Activated CD8-positive, alpha-beta memory T cell treated with anti-CD3 and anti-CD28 coated beads for 1 hour (primary cell): ENCODE measurements at places on chromosomes 11 and 22.

DNA sequence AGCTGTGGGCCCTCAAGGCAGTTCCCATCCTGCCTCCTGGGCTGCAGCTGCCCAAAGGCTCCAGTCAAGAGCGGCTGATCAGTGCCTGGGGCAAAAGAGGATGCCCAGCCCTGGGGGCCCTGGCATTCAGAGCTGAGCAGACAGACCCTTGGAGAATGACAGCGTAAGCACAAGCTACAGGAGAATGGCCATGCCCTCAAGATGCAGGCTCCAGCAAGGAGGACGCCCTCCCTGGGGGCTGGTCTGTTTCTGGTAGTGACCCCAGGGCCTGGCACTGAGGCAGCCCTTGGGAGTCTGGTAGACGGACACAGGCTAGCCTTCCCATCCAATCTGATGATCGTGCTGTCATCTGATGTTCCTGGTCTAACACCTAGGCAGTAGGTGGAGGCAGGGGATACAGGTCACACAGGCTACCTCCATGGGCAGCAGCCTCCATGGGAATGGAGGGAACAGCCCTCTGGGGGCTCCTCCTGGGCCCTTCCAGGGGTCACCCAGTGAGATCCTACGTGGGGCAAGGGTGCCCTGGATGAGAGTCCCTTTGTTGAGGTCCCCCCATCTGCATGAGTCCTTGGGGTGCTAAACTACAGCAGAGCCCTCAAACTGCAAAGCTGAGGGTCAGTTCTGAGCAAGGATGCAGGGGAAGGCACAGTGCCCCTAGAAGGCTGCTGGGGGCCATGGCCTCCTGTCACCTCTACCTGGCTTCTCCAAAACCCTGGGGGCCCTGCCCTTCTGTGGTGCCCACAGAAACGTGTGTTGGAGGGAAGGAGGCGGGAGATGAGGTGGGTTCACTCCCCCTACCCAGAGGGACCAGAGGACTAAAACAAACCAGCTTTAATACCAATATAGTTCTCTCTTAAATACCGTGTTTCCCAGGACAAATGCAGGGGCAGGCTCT lies 10.2 kb upstream of the SF1 start:
- DNase-seq = no peak

DNA sequence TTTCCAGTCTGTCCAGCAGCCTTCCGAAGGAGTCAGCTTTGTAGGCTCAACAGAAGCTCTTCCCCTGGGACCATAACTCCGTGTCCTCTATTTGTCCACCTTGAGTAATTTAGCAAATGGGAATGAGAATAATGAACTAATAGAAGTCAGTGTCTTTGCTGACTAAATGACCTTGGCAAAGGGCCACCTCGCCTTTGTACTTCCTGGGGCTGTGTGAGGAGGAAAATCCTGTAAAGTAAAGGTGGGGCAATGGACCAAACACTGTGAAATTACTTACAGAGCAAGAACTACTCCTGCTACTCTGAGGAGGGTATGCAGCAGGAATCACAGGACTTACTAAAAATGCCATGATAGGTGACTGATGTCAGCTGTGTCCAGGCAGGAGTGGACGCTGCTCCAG lies 36.2 kb upstream of the CSNK2A3 start:
- DNase-seq = no peak

- DNase-seq = no peak
These were observed 56.9 kb upstream of the PRSS23 start for GRCh38 chr11:86743223-86744118.

DNA sequence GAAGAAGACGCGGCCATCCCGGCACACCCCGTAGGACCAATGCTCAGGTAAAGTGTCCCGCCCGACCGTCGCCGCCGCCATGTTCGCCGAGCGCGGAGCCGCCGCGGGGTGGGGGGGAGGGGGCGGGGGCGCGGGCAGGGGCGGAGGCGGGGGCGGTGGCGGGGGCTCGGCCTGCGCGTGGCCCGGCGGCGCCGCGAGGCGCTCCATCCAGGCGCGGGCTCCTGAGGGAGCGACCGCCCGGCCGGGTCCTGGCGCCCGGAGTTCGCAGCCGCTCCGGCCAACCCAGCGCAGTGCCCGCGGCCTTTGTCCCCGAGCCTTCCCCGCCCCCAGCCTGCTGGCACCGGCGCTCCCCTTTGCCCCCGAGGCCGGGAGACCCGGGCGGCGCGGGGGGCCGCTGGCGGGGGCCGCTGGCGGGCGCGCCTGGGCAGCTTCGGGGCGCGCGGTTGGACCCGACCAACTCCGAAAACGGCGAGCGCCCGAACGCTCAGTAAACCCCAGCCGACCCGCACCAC lies at the start of gene PLEKHA7:
PLEKHA7 (minus strand) TSS at position 94 of the 512 bp plus-strand sequence; CDS start at position 81, 13 bp downstream.
- no peak for DNase-seq

DNA sequence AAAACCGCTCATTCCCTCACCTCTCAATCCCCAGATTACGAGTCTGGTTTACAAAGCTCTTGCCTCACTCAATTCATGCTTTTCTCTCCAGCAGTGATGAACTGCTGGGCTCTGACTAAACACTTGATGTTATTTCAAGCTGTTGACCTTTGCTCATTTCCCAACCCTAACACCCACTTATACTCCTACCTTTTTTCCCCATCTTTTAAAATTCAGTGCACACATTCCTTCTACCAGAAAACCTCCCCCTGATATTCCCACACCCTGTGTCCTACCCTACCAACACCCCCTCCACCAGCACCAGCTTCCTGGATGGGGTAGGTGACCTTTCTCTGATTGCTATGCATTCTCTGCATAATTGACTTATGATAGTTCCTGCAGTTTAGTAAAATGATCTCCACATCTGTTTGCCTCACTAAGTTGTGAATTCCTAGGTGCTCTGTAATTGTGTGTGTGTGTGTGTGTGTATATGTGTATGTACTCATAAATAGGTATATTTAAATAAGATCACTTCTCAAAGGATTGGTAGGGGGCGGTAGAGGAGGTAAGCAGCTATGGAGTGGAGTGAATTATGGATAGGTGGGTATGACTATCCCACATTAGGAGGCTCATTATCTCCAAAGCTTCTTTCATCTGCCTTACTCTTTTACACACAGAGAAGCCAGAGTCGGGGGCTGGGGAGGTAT lies 842 bp downstream of the HEPACAM start:
- DNase-seq = no peak

DNA sequence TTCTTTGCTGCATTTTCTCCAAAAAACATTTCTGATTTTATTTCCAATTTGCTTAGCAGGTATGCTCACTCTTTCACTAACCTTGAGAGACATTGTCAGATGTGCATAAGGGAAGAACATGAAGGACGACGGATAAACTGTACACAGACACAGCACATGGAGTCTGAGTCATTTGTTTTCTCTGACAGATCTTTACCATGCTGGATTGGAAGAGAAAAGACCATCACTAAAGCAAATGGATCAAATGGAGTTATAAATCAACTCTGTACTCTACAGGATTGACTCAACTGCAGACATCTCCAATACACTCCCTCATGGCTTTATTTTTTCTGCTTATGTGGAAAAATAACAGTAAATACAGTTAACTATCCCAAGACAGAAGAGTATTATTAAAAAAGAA lies 90.2 kb upstream of the CTSC start:
- DNase-seq = no peak

DNA sequence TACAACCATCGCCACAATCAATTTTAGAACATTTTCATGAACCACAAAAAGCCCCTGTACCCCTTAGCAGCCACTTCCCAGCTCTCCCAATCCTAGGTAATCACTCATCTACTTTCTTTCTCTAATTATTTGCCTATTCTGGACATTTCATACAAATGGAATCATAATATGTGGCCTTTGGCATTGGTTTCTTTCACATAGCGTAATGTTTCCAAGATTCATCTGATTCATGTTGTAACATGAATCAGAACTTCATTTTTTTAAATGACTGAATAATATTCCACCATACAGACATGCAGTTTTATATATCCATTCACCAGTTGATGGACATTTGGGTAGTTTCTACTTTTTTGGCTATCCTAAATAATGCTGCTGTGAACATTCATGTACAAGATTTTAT lies 56.2 kb upstream of the RCN1 start:
- no peak for DNase-seq

GRCh38 chr11:92397221-92397755 lies 172.7 kb downstream of the FAT3 start:
- DNase-seq = no peak

- no peak for DNase-seq
These were observed 1000.3 kb downstream of the BRD1 start for GRCh38 chr22:48827268-48827846.

DNA sequence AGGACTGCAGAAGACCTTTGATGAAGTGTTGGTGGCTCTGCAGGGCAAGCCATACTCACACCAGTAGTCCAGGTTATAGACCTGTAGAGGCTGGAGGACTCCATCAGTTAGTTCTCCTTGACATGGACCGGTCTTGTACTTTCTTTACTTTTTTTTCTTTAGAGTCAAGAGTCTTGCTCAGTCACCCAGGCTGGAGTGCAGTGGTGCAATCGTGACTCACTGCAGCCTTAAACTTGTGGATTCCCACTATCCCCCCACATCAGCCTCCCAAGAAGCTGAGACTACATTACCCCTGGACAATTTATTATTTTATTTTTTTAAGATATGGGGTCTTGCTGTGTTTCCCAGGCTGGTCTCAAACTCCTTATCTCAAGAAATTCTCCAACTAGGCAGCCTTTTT lies 49.6 kb upstream of the E2F8 start:
- no peak for DNase-seq

DNA sequence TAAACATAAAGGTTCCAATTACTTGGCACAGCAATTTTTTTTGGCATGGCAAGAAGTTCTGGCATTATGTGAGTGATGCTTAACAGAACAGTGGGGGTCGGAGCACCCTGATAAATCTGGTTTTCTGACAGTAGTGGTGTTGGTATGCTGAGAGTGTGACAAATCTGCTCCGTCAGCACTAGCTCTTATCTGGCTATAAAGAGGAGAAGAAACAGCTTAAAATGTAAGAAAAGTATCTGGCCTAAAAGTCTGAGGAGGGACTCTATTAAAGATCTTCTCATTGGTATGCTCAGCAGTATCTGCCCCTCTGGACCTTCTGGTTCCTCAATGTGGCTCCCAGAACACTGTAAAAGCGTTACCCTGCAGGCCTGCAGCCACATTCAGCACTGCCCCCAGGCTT lies 137.4 kb downstream of the PLEKHA7 start:
- DNase-seq = no peak

- DNase-seq = no peak
These were observed 868.0 kb downstream of the NTM start for GRCh38 chr11:132238331-132238866.

DNA sequence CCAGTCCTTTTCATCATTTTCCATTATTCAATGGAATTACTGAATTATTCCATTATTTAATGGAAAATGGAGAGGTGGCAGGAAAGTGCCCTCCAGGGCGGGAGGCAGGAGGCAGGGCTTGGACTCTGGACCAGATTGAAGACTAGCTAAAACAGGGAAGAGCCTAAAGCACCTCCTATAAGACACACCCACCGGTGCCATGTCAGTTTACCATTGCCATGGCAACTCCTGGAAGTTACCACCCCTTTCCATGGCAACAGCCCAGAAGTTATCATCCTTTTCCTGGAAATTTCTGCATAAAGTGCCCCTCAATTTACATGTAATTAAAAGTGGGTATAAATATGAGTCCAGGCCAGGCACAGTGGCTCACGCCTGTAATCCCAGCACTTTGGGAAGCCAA lies 443.7 kb downstream of the TBC1D22A start:
- DNase-seq = no peak

- DNase-seq = no peak
These were observed 105.0 kb downstream of the ZBTB16 start for GRCh38 chr11:114164546-114164945.

DNA sequence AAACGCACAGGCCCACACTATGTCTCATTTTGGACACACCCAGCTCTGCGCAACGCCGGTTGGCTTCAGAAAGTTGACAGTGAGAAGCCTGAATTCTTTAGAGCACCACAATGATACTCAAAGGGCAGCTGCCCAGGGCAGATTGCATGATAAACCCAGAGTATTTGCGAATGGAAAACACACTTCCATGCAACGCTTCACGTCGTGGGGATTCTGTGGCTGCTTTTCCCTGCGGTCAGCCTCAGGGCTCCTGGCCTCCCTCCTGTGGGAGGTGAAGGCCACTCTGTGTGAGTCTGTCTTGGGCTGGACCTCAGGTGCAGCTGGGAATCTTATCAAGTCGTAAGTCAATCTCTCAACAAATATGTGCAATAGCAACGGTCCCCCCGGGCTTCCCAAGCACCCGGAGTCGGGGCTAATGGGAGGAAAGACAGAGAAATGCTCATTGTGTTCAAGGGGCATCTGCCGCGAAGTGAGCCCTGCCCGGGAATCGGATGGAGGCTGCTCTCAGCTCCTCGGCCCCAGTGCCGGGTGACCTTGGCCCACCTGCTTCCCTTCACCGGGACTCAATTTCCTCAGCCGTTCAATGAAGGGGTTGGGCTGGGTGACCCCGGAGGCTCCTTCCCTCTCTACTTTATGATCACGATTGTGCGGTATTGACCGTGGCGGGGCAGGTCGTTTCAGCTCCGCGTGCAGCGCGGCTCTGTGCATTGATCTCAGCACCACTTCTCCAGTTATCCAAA lies 623.6 kb downstream of the BRD1 start:
- DNase-seq = no peak

DNA sequence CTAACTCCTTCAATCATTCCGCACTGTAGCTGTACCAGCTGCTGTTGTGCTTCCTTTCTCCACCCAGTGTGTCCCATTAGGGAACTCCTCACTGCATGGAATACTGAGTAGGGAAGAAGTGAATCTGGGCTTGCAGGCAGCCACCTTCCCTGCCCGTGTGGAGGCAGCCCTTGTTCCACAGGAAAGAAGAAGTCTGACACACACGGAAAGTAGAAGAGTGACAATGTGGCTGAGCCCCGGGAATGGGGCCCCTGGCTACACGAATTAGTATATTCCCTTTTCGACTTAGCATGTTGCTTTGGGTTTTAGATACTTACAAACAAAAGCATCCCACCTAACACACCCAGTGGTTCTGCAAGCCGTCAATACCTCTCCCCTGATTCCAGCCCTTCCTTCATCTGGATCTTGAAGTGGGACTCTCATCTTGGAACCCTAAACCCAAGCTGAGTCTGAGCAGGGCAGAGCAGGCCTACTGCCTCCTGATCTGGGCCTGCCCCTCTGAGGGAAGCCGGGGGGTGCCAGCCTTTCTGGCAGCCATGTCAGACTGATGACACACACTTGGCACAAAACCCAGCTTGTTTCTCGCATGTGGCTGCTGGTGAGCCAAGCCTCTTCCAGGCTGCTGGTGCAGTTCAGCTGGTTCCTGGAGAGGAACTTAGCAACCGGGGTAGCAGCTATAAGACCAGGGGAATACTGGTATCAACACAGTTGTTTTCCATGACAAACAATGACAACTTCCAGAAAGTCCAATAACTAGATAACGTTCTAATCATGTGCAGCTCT lies 71.6 kb downstream of the C11orf58 start:
- no peak for DNase-seq

DNA sequence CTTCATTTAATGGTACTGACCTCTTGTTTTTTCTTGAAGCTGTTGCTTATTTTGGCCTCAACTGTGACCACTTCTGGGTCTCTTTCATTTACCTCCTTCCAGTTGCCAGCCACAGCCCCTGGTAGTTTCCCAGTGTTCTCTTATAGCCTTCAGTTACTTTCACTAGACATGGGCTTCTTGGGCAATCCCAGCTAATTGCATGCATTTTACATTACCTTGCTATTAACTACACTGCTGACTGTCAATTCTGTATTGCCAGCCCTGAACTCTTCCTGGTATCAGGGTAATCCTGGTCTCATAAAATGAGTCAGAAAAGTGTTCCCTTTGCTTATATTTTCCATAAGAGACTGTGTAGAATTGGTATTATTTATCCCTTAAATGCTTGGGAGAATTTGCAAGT lies 195.8 kb upstream of the LARGE1 start:
- DNase-seq = no peak

- no peak for DNase-seq
These were observed 187.8 kb downstream of the HIPK3 start for GRCh38 chr11:33444835-33445594.

GRCh38 chr22:42947211-42947990 lies 67.5 kb downstream of the PACSIN2 start:
- DNase-seq = no peak
